Kidney tubule cell (primary cell): ENCODE measurements at places on chromosomes 7 and 10.

- DNase-seq = no peak
These were observed 81.7 kb upstream of the FAM20C start for GRCh38 chr7:110557-111232.

GRCh38 chr7:115940460-115941060, 90.0 kb downstream of the TFEC start:
- no peak for DNase-seq

DNA sequence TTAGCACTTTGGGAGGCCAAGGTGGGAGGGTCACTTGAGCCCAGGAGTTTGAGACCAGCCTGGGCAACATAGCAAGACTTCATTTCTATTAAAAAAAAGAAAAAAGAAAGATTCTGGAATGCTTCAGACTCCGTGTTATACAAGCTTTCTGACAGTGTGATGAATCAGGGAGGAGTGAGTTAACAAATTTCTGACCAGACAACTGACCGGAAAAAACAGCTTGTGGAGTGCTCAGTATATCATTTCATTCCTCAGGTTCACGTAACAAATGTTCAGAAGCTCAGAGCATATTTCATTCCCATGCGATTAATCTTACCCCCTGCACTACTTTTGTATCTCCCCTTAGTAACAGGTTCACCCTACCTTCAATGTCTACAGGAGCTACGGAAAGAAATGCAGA, 28.6 kb upstream of the TNPO3 start:
- DNase-seq = no peak

- DNase-seq = no peak
These were observed at the start of gene TTYH3 for GRCh38 chr7:2631946-2632732. Gene TTYH3 (plus strand): TSS chr7:2631986. CDS start chr7:2632156, 170 bp downstream.

- no peak for DNase-seq
These were observed 9.4 kb downstream of the LIMK1 start for GRCh38 chr7:74092964-74093471.

DNA sequence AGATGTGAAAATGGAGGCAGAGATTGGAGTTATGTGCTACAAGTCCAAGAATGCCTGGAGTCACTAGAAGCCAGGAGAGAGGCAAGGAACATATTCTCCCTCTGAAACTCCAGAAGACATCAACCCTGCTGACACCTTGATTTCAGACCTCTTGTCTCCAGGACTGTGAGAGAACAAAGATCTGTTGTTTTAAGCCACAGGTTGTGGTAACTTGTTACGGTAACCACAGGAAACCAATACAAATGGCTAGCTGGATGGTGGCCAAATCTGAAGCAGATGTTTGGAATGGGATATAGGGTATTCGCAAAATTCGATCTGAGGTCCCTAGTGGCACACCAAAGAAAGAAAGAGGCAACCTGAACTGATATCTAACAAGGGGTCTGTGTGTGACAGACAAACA, 129.0 kb downstream of the HERPUD2 start:
- DNase-seq = peak; percentile 6

DNA sequence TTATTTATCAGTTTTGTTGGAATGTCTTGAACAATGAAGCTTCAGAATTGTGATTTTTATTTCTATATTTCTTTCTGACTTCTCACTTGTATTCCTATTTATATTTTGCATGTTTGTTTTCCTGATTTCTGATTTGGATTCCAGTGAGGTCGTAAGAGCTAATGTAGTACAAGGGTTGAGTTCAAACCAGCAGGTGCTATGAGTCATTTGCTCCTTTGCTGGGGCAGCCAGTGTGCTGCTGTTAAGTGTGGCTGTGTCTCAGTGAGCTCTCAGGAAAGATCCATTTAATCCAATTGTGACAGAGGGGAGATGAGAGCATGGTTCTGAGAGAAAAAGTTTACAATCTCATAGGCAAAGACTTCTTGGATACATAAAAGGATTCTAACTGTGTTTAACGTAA, 48.6 kb downstream of the MCU start:
- DNase-seq = peak; percentile 74

GRCh38 chr7:52863652-52864051, 171.8 kb upstream of the POM121L12 start:
- no peak for DNase-seq

DNA sequence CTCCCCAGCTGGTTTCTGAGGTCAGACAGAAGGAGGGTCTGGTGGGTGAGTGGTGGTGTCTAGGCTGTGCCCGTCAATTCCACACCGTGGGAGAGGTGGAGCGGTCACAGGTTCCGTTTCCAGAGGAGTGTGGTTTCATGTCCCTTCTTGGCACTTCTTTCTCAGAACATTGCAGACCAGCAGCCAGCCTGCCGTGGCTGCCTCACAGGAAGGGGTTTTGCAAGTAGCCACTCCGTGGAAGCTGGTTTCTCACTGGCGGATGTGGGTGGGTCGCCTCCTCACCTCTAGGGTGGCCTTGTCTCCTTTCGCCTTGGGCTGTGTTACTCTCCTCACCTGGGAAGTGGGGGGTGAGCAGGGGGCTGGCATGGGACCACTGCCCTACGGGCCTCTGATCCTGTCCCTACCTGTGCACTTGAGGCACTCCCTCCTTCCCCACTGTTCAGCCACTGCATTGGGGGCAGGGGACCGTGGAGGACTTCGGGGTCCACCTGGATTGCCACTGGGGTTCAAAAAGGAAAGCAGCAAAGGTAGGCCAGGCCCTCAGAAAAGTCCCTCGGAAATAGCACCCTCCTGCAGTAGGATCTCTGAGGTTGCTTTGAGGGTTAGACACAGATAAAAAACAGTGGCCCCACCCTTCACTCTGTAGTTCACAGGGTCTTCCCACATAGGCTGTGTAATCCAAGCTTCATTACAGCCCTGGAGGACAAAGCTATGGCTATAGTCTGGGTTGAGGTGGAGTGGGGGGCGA, 33.9 kb downstream of the TSPAN14 start:
- no peak for DNase-seq

DNA sequence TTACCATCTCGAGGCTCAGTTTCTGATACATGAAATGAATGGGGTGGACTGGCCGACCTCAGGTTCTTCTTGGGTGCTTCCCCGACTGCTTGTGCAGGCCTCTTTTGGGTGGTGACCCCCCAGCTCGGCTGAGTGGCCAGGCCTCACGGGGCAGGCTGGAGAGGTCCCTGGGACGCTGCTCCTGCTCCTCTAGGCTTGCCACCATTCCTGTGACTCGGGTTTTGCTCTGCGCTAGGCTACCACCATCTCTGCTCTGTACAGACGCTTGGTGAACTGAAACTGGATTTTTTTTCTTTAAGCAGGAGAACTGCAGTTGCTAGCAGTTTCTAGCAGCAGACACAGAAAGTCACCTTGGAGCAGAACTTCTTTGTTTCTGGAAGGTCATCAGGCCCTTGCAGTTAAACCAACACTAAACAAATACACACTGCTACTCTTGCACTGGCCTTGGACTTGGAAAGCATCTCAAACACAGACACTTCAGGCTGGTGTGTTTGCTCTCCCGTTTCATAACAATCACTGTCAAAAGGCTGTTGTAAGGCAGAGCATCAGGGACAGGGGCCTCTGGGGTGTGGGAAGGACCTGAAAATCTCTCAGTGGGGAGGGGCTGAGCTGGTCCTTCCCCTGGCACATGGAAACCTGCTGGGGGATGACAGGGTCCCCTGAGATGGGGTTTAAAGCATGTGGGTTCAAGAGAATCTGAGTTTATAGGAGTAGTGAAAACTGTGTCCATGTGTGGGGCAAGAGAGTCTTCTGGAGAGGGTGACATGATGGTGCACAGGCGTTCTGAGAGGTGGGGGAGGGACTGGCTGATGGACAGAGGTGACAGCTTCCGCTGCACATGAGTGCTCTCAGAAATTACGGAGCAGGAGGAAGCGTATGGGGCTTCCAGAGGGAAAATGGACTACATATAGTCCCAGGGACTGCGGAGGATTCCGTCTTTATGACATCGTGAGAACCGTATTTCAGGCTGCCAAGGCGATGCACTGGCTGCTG, 35.0 kb upstream of the GIMAP8 start:
- DNase-seq = no peak

DNA sequence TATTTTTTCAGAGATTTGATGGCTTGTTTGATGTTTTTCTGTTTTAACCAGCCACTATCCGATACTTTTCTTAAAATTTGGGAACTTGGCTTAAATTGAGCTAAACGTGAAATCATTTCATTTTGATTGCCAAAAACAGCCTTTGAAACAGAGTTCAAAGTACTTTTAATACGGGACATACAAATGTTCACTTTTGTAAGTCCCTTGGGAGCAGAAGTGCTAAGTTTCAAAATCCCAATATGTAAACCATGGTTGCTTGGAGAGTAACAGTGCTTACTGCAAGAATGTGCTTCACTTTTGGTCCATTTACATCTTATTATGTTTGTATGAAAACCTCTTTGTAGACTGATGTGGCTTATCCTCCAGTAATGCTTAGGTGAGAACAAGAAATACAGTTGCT, 10.9 kb downstream of the PNPLA8 start:
- no peak for DNase-seq

- DNase-seq = no peak
These were observed 3.4 kb downstream of the RABGEF1 start for GRCh38 chr7:66743920-66744319.

DNA sequence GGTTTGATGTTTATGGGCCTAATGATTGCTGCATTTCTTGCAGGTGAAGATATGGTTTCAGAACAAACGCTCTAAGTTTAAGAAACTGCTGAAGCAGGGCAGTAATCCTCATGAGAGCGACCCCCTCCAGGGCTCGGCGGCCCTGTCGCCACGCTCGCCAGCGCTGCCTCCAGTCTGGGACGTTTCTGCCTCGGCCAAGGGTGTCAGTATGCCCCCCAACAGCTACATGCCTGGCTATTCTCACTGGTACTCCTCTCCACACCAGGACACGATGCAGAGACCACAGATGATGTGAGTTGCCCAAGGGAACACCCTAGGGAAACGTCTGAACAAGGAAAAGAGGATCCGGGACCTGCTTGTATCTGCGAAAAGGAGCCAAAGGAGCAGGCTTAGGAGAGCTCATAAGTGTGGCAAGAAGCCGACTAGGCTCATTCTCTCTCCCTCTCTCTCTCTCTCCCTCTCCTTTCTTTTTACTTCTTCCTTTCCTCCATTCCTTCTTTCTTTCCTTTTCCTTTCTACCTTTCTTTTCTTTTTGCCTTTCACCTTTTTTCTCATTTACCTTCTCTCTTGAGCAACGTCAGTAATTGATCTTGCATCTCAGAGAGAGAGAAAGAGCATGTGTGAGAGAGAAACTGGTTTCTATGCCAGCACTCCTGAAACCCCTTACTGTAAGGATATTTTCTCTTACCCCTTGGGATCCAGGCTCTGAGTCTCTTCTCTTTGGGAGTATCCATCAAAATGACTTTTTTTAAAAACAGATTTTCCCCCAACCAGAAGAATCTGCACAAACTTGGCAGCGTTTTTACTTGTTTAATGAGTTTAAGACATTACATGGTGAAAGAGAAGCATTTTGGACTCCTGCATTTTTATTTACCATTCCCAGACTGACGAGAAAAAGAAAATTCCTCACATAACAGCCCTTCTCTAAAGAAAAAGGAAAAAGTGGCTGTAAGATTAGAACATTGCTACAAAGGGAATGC, 4.7 kb downstream of the DLX6 start:
- no peak for DNase-seq

GRCh38 chr10:62005281-62005680, 103.8 kb downstream of the ARID5B start:
- DNase-seq = no peak

DNA sequence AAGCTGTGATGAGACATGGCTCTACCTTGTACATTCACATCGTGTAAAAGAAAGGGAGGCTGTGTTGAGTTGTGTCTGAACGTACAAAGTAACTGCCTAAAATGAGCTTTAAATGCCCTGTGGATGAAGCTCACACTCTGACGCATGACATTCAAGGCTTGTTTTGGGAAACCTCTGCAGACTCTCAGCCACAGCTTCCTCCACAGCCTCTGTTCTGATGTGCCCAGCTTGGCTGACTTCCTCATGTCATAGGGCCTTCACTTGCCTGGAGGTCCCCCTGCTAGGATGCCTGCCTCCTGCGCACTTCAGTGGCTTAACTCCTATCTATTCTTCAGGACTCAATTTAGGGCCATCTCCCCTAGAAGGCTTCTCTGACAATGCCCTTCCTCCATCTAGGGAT, 230.0 kb upstream of the HABP2 start:
- no peak for DNase-seq

DNA sequence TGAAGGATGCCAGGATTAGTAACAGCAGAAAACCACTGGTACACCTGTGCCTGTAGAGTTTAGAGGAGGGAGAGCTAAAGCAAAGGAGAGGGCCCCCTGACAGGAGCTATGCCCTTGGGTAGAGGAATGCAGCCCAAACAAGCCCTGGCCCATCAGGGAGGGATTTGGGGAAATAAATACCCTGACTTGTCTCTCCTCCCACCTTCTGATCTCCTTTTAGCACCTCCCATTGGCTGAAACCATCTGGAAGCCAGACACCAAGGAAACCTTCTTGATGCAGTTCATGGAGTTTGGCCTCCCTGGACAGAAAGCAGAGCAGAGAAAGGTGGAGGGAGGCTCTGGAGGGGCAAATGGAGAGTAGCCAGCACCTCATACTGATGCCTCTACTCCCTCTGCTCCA, 45.3 kb downstream of the ADRA2A start:
- DNase-seq = no peak

DNA sequence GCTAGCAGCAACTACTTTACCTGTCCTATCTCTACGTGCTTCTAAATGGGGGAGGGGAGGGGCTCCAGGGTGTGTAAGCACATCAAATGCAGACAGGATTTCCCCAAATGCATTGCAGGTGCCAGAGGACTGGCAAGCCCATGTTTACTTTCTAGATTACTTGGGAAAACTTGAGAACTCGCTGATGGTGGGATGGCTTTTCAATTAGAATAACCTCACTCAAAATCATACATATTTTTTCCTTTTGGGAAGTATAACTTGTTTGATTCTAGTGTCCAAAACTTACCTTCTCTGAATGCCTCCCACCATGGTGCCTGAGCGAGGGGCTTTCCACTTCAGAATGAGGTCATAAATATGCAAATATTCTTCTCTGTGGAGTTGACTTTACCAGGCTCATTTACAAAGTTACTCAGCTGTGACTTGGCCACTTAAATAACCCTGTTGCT, 191.3 kb upstream of the RHOBTB1 start:
- peak; percentile 61 for DNase-seq

DNA sequence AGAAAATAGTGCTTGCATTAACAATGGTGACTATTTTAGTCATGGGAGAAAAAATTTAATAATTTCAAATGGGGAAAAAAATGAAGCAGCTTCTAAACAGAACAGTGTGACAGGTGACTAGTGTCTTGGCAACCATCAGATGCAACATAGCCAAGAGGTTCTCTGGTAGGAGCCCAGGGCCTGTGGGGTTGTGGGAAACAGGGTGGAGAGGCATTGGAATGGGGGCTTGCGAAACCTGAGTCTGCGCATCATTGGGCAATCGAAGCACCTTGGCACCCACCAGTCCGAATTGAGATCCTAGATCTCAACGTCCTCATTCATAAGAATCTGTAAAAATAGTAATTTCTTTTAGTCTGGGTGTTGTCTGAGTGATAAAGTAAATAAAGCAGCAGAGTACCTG, 19.2 kb upstream of the PARD3 start:
- DNase-seq = no peak
